ENCODE measurements at places on chromosomes 16 and 17. TPM values are rescaled to one million over a fixed set of nuclear protein-coding genes. Genes with fewer than 3 reads are reported as not detected.

- no peak for DNase-seq
Observed at GRCh38 chr17:59372138-59372751, 40.8 kb downstream of the YPEL2 start.

GRCh38 chr16:78929841-78930240 lies 670.7 kb downstream of the MAF start:
- no peak for DNase-seq

- DNase-seq, result no peak
Observed at GRCh38 chr17:38742411-38743308, 5.5 kb downstream of the PCGF2 start.

GRCh38 chr17:29158096-29158487 lies 22.1 kb downstream of the MYO18A start:
- DNase-seq, result no peak

GRCh38 chr16:23908790-23909189 lies 73.0 kb downstream of the PRKCB start:
- DNase-seq, result no peak

DNA sequence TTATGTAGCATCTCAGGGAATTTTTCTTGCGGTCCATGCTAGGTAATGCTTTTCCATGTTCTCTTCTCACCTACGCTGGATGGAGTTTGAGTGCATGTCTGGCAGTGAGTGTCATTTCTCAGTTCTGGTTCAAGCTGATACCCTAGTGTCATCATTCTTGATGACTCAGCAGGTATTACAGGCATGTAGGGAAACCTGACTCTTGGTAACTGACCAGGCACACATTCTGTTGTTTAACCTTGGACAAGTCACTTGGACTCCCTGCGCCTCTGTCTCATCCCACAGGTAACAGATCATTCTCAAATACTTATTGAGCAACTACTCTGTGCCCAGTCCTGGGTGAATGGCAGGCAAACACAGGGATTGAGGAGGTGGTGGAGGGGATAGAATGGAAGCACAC lies 6.8 kb upstream of the RBFOX1 start:
- no peak for DNase-seq

DNA sequence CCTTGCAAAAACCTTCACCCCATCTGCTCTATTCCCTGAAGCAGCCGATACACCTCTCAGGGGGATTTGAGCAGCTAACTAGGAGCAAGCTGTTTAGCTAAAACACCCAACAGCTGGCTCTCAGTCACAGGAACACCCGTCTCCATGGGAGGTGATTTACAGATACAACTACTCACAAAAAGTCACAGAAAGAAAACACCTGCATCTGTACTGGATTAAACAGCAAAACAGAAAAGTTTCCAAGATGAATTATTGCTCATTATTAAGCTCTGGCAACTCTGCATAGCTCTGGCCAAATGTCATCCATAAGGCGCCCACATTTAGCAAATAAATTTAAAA lies 22.3 kb downstream of the GJC1 start:
- DNase-seq, result no peak

The TP53TG3F gene
- total RNA-seq, result not detected

The PDE6G gene
- total RNA-seq, result 4.0 TPM

DNA sequence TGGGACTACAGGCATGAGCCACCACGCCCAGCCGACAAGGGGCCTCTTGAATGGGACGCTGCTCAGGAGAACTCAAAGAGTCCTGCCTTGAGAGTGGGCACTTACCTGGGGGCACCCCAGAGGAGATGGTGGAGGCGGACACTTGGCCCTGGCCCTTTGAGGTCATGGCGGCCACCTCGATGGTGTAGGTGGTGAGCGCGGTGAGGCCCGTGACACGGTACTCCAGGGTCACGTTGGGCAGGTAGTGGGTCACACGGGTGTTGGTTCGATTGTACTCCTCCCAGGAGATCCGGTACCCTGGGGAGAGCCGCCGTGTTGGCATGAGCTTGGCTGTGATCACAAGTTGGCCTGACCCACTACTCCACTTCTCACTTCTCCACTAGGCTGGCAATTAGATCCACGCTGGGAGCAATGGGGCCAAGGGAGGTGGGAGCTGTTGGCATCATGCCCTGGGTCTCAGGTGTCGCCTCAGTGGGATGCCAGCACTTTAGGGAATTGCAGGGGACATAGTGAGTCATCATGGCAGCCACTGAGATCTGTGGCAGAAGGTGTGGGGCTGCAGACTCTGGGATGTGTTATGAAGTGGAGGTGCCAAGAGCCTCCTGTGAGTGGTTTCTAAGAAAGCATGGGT lies 89.2 kb upstream of the CDC42EP4 start:
- no peak for DNase-seq

GRCh38 chr17:2502871-2503580 lies 8.7 kb downstream of the METTL16 start:
- DNase-seq, result no peak

- DNase-seq, result no peak
Observed at GRCh38 chr16:62597875-62598274, 561.6 kb upstream of the CDH8 start.

- DNase-seq, result peak; percentile 95
Observed at GRCh38 chr17:17836818-17837379, at the start of gene SREBF1. TSS of gene SREBF1 (minus strand) at chr17:17836986. CDS start at chr17:17836817, 169 bp downstream.

DNA sequence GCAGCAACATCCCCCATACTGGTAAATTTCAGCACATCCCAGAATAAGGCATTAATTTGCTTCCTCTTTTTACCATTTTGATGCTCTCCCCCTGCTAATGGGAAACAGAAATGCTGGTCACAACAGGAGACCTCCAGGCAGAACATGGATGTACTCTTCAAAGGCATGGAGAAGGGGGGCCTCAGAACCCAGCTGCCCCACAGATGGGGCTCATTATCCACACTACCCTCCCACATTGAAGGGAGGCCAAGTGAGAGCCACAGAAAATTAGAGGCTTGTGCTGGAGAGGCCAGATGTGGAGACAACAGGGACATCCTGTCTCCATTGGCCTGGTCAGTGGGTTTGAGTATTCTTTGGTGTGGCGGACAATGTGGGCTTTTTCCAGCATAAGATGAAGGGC lies 150.1 kb upstream of the CDH11 start:
- no peak for DNase-seq

GRCh38 chr17:78974635-78975591 lies 4.8 kb downstream of the LGALS3BP start:
- peak; percentile 69 for DNase-seq

DNA sequence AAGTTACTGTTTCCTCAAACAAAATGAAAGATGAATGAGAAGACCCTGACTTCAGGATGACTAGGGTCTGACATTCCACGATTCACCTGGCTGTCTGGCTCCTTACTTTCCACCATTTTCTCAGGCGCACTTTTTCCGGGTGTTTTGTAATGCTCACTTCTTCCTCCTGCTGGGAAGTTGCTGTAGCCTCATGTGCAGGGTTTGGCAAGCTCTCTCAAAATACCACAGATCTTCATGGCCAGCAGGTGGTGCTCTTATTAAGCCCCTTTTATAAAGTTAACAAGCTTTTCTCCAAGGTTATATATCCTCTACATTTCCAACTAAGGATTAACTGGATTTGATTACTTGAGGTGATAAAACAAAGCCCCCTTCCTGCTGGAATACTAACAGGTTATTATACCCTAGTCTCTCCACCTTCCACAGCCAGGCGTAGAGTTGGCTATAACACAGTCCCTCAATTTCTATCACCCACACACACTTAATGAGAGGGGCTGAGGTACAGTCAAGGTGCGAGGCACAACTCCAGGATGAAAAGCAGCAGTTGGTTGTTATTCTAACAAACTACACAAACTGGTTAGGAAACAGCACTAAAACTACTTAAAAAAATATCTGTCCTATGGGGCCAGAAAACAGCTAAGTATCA lies 45.4 kb downstream of the STH start:
- peak; percentile 96 for DNase-seq

DNA sequence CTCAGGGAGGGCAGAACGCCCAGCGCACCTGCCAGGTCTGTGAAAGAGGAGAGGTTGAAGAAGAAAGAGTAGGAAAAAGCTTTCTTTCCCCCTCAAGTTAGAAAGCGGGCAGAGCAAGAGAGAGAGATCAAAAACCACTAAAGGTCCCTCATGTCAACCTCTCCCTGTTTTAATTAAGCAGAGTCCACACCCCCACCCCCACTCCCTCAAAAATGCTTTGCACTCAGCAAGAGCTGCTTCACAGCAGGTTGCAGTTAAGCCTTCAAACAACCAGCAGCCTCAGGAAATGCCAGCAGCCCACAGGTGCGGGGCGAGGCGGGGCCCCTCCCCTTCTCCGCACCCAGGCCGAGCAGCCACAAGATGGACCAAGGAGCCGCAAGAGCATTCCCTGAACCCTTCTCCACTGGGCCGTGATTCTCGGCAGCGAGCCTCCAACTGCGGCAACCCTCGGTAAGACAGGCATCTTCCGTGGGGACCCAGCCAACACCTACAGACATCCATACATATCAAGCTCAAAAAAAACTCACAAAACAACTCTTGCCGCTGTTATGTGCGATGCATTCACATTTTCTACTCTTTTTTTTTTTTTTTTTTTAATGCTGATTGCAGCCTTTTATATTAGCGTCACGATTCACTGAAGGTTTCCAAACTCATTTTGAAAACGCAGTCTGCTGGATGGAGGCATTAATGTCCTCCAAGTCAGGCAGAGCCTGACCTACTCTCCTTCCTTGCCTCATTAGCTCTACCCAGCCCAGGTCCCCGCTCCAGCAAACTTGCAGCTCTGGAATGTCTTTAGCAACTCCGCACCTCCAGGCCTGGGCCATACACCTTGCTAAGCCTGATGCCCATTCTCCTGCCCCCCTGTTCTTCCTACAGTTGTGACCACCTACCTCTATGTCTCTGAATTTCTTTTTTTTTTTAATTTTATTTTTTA lies 66.1 kb downstream of the AXIN2 start:
- peak; percentile 91 for DNase-seq

DNA sequence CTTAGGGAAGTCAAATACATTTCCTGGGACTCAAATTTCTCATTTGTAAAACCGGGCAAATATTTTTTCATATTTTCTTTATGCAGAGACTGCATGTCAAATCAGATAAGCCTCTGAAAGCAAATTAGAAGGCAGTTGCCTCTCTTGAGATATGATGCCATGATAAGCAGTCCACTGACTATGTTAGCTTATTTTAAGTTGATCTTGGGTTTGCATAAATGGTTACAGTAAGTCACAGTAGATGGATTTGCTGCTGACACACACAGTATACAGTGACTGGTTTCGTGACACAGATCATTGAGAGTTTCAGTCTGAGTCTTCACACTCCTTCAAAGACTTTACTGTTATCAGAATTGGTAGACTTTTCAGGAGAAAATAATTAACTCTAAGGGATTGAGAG lies 927.6 kb upstream of the CDH8 start:
- DNase-seq, result no peak

GRCh38 chr16:57825298-57826044 lies 23.2 kb upstream of the KIFC3 start:
- DNase-seq, result no peak

DNA sequence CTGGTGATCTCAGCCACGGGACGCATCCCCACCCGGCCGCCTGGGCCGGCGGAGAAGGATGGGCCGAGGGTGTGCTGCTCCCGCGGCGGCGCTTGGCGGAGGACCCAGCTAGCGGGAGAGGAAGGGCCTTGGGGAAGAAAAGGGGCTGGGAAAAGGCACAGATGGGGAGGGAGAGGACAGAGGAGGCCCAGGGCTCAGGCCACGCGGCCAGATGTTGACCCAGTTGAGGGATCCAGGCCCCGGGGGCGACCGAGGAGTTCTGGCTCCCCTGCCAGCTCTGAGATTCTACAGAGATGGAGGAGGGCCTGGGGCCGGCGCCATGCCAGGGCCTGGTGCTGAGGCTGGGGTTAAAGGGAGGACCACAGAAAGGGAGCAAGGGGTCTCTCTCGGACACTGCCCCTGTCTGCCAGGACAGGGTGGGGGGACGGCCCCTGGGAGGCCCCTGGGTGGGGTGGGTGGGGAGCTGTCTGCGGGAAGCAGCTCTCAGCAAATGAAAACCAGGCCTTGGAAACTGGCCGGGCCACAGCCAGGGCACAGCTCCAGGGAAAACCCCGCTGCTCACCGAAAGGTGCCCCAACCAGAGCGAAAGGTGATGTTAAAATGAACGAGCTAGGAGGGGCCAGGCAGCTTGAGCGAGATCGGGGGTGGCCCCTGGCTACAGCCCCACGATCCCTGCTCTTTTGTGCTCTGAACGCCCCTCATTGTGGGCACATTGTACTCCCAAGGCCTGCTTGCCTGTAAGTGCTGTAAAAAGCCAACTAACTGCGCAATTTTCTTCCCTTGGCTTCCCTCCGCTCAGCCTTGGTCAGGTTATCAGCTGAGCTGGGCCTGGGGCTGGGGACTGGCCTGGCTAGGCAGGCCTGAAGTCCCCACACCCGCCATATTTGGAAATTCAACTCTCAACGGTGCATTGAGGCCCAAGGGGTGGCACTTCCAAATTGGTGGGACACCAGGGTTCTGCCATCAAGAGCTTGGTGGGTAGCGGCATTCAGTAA lies 191.4 kb downstream of the ZNF423 start:
- no peak for DNase-seq

- DNase-seq, result no peak
Observed at GRCh38 chr16:73560497-73560896, 512.6 kb upstream of the ZFHX3 start.

The TSNAXIP1 gene
- total RNA-seq, result not detected

DNA sequence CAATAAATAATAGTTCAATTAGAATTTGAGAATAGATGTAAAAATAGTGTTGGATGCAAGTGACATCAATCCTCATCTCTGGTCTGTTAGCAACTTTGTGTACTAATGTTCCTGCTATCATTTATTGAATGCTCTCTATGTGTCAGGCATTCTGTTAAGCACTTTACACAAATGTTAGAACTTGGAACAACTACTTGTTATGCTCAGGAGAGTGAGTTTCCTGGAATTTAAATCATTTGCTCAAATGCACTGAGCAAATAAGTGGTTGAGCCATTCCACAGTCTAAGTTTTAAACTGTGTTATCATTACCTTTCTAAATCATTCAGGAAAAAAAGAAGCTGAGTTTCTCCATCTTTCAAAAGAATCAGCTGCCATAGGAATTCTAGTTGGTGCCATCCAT lies 1327.3 kb upstream of the GOT2 start:
- DNase-seq, result no peak

GRCh38 chr16:8682551-8683259 lies 8.3 kb downstream of the ABAT start:
- no peak for DNase-seq

GRCh38 chr16:84505249-84506187 lies 1.1 kb upstream of the MEAK7 start:
- DNase-seq, result no peak

The TP53TG3B gene
- total RNA-seq, result not detected

GRCh38 chr17:41681776-41682175 lies 6.9 kb upstream of the EIF1 start:
- DNase-seq, result no peak

- DNase-seq, result peak; percentile 51
Observed at GRCh38 chr17:82696916-82697807, 1.3 kb downstream of the RAB40B start.

The C1QL1 gene
- 14.4 TPM for total RNA-seq

Measured in GM23338 (cell line).